ENCODE measurements at places on chromosomes 11 and 22.

GRCh38 chr11:115539844-115540243 is 35.6 kb upstream of the CADM1 start:
- no peak for DNase-seq

DNA sequence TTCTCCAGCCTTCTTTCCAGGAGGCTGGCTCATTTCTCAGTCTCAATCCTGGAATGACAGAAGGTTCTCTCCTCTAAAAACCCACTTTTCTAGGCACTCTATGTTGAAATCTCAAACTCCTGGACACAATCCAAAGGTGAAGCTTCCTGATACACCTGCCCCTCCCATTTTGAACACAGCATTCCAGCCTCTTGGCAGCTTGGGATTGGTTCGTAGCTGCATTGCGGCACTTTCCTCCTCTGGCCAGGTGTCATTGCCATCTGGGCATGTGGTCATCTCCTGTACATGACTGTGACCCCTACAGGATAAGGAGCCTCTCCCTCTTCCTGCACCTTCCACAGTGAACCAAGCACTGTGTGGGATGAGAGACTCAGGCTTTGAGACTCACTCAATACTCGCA is 230.2 kb upstream of the B3GAT1 start:
- no peak for DNase-seq

GRCh38 chr11:118277312-118277711 is 13.2 kb upstream of the MPZL2 start:
- no peak for DNase-seq

DNA sequence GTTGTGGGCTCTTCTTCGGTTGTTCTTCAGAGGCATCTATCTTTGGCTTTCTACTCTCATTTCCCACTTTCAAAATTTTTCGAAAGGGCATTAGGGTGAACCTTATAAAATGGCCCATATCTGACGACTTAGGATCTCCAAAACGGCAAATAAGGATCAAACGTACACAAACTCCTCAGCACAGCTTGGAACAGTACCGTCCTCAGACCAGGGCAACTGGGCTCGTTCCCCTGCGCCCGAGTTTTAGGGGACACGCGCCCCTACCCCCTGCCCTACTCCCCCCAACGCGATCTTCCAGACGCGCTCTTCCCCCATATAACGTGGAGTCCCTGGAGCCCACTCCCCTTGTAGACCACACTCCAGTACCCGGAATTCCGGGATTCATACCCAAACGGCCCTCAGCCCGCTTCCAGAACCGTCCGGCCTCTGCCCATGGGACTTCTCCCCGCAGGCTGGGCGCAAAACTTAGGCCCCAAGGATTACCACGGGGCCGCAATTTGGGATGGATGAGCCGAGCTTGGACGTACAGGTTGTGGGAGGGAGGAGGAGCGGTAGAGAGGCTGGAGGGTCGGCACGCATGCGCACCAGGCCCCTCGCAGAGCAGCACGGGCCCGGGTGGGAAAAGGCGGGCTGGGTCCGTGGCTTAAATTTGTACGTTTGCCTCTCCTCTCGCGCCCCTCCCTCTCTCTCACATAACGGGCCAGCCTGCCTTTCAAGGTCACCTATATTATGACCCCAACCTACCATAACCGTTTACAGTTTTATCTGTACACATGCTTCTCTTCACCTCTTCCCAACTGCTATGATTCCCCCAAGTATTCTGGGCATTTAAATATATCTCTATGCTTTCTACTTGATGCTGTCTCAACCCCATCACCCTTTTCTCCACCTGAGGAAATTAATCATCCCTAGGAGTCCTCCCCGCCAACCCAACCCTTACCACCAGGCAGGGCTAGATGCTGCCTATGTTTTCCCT is 3.4 kb downstream of the CCDC89 start:
- peak; percentile 78 for DNase-seq

DNA sequence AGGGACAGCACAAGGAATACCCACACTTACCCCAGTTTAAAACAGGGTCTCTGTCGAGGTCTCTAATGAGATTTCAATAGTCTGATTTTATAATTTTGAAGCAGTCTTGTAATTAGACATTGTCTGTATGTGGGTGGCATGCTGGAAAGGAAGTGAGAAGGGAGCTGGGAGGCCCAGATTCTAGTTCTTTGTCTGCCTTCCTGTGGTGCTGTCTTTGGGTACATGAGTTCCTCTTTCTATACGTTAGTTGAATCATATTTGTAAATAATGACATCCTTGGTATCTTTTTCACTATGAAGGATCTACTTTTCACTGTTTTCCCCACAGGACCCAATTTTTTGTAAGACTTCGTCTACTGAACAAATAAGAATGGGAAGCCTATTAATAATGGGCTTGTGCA is 42.0 kb upstream of the TENM4 start:
- DNase-seq: peak; percentile 71

DNA sequence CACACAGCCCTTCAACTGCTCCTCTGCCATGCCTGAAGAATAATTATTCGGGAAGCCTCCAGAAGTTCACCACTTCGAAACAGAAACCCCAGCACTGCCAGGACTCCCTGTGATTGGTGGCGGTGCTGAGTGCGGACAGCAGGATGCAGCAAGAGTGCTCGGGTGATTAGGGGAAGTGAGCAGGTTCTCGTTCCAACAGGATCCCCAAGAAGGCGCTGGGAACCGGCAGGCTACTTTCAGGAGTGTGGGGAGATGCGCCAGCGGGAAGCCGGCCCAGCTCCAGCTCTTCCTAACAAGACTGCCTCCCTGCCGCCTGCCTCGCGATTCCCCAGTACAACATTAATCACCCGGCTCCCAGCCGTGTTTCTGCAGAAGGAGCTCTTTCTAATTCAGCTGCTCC is 630.2 kb downstream of the BRD1 start:
- no peak for DNase-seq

DNA sequence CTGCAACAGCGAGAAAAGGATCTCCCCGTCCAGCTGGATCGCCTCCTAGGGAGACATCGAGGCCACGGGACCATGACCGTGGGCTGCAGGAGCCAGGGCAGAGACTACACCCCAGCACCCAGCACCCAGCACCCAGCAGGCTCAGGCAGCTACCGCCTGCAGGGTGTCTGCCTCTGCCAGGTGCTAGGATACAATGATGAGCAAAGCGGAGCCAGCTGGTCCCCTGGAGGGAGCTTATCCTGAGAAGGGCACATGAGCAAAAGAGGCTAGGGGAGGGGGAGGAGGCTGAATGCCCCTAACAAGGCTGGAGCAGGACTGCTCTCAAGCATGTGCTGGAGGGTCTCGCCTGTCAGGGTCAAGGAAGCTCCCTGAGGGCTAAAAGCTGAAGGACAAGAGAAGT is 4.8 kb upstream of the CASTOR1 start:
- DNase-seq: no peak

DNA sequence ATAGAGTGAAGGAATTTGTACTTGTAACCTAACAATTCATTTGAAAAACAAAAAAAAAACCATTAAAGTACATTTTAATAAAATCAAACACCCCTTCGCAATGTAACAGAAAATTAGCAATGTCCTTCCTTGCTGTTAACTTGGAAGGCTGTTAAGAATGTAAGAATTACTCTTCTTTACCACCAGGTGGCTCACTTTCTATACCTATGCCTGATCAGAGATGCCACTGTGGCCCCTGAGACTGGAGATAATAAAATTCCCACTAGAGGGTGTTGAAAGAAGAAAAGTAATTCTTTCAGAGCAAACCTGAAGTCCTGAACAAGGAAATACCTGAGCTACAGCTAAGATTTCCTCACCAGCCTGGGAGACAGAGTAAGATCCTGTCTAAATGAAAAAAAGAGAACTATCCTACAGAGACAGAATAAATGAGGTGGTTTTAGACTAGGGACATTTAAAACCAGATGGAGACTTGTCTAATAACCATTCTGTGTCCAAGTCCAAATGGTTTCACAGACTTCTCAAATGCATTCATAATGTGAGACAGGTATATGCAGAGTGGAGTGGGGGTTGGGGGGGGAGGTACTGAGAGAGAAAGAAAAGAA is 1089.3 kb downstream of the FAM181B start:
- peak; percentile 24 for DNase-seq

DNA sequence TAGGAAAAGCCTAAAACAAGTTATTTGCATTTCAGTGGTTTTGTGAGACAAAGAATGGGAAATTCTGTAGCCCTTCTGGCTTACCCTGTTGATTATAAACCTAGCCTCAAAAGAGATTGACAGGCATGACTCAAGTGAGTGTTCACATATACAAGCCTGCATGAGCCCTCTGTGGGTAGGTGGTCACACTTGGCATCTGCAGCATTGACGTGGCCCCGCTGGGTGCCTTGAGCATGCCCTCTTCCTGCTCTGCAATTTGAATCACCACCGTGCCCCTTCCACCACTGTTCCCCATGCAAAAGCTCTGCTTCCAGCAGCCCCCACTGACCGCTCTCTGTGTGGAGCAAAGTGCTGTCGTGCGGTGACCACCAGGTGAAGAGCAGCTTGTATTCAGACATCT is 21.0 kb upstream of the ADSL start:
- peak; percentile 61 for DNase-seq

DNA sequence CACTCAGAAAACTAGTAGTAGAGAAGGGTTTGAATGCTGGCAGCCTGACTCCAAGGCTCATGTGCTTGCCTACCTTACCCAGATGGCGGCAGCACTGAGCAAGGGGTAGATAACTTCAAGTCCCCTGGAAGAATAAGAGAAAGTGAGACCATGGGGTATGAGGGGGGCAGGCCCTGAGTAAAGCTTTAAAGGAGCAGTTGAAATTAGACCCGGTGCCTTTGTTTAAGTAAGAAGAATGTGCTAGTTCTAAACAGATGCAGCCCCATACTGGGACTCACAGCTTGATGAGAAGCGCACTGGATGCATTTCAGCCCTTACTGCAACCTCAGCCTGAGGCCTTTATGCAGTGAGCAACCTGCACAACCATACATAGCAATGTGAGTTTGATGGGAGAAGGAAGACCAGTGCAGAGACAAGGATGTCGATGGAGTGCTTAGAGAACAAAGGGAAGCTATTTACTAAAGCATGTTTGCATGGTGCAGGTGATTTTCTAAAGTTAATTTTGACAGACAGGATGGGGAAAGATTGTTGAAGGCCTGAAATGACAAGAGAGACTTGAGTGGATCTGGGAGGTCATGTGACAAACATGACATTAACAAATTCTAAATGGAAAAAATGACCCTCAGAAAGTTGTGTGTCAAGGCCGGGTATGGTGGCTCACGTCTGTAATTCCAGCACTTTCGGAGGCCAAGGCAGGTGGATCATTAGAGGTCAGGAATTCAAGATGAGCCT is 27.1 kb upstream of the TMA7B start:
- DNase-seq: peak; percentile 52

DNA sequence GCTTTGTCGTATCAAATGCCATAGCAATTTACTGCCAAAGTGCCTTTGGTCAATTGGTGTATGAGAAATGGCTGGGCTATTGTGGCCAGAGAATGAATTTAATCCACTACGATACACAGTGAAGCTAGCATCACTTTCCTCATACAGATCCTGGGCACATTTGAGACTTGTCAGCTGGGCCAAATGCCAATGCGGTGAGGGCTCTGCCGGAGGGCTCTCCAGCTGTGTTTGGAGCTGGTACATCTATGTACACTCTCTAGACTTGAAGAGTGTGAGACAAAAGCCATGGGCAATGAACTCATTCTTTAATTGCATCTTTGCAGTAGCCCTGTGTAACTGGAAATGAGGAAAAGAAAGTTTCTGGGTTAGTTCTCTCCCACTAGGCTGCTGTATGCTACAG is 1052.9 kb downstream of the NTM start:
- DNase-seq: no peak

GRCh38 chr11:108536783-108537182 is 38.6 kb upstream of the POGLUT3 start:
- no peak for DNase-seq

GRCh38 chr22:30038219-30038618 is 42.0 kb upstream of the HORMAD2 start:
- DNase-seq: no peak

DNA sequence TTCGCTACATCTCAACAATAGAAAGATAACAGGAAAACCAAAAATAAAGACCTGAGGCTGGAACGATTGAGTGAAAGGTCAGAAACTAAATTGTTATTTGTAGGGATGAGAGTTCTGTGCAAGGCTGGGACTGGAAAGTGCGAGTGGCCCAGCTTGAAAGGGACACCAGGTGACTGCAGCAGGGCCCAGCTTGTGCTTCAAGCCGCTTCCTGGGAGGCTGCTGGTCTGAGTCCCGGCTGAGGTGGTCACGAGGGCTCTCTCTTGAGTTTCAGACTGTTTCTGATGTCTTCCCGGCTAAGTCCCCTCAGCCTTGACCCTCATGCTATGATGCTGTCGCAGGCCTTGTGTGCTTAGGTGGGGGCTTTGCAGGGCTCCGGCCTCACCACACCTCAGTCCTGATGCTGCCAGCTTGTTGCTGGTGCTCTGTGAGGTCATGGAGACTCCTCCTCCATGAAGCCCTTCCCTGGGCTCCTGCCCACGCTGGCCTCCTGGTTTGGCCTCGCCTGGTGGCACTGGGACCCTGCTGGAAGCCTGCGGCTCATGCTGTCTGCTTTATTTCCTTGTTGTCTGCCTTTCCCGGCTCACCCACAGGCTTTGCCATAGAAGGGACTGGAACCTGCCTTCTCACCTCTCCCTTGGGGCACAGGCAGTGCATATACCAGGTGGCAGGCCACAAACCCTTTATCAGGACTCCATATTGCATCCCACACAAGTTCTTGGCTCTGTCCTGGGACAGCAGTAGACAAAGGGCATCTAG is 4.0 kb downstream of the BANF1 start:
- DNase-seq: no peak

- DNase-seq: peak; percentile 84
Observed at GRCh38 chr11:73335204-73335923, 27.3 kb downstream of the ARHGEF17 start.

DNA sequence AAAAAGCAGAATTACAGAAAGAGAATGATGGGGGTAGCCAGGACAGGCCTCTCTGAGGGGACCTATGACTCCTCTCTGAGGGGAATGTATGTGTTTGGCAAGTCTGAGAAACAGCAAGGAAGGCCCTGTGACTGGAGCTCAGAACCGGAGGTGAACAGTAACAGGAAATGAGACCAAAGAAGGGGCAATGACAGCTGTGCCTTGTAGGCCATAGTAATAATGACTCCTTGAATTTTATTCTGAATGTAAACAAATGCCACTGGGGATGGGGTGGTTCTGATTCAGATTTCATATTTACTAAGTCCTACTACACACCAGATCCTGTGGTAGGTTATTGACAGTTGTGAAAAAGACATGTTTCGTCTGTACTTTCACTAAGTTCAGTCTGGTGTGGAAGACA is 52.8 kb upstream of the APOA1 start:
- DNase-seq: no peak

DNA sequence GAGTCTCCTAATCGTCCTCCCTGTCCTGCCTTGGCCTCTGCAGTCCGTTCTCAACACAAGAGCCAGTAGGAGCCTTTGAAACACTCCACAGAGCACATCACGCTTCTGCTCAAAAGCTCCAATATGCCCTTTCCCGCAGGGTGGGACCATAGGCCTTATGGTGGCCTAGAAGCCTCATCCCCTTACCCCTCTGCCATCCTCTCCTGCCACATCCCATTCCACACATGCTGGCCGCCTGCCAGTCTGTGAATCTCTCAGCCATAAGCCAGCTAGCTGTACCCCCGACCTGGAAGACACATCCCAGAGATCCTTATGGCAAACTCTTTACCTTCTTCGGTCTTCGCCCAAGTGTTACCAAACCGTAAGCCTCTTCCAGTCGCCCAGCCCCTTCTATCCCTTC is 157.8 kb downstream of the ENTHD1 start:
- DNase-seq: no peak
